ENCODE measurements at places on chromosomes 13 and 19.

- DNase-seq: no peak
Observed at GRCh38 chr13:26563713-26564112, 6.2 kb downstream of the WASF3 start.

- DNase-seq: peak; percentile 81
Observed at GRCh38 chr13:101267656-101268055, 148.7 kb downstream of the NALCN start.

DNA sequence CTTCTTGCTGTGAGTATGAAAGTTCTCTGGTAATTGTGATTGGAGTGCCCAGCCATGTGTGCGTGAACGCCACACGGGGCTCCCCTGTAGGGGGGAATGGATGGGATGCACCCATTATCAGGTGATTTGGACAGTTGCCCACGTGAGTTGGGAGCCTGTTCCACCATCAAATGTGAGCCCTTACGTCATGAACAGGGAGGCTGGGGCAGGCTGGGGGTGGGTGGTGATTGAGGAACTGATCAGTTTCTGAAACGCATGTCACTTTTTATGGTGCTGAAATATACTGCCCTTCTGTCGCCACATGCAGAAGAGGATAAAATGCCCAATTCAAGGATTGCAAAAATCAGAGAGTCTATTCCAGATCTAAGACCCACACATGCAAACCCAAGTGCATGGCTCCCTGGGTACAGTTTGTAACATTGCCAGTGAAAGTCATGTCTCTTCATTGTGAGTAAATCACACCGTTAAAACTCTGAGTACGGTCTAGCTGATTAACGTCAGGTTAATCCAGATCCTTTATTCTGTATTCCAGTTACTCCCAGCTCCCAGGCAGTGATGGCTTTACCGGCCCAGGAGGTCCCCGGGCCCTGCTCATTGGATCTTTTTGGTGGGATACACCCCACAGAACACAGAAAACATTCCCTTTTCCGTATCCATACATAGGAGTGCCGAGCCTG lies 90.2 kb downstream of the RAB20 start:
- no peak for DNase-seq

DNA sequence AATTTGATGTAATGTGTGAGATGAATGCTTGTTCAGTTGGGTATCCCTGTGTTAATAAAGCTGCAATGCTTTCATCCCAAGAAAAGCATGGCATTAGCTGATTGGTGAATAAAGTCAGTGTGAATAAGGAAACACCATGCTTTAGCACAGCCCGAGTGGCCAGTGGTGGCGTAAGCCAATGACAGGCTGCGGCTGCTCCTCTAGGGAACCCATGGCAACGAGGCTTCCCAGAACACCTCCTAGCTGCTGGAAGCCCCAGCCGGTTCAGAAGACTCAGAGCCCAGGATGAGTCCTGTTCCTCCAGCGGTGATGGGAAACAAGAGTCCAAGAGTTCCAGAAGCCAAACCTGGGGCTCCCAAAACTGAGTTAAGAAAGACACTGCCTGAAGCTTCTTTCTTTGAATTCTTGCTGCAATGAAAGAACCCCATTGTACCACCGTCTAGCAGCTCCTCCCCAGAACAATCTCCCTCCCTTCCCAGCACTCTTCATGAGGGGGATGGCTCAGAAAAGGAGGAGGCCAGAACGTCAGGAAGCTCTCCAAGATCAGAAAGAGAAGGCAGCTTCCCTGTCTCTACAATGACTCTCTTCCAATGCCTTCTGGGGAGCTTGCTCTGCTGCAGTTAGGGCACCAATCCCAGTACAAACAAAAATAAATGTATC lies 58.2 kb downstream of the TSHZ3 start:
- no peak for DNase-seq

DNA sequence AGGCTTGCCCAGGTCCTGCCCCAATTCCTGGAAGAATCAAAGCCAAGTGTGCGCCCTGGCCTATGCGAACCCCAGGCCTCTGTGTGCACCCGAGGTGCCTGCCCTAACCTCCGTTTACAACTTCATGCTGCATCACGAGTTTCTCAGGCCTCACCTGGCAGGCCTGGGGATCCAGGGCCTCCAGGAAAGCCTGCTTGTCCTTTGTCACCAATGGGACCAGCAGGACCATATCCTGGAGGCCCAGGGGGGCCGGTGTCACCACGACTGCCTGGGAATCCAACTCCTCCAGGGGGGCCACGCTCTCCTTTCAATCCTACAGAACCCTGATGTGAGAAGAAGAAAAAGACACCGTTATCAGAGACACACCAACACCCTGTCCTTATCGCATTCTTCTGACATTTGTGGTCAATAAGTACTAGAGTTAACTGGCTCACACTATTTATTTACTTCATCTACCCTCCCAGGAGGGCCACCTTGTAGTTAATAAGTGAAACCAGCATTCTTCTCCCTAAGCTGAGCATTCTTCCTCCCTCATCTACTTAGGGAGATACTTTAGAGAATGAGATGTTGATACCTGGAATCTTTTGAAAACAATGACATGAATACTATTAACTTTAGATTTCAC lies 120.6 kb downstream of the COL4A1 start:
- no peak for DNase-seq

Data from GM23248 (cell line).